Activated CD4-positive, alpha-beta memory T cell treated with anti-CD3 and anti-CD28 coated beads, Interleukin-2, amount 10 ng/mL, durations not matched to agents 7 days and 5 days (primary cell): ENCODE measurements at places on chromosomes 6 and 20. TPM values are rescaled to one million over a fixed set of nuclear protein-coding genes. Genes with fewer than 3 reads are reported as not detected.

GRCh38 chr20:32682508-32682987 lies 8.8 kb upstream of the C20orf203 start:
- no peak for DNase-seq

Gene SLA2
- 79.9 TPM for total RNA-seq

Gene SYCP2
- 7.9 TPM for total RNA-seq

- no peak for DNase-seq
Measured at GRCh38 chr6:38579010-38579628, 60.6 kb downstream of the BTBD9 start.

Gene TRAM2
- 5.7 TPM for total RNA-seq

- DNase-seq, result no peak
Measured at GRCh38 chr6:154478701-154479060, 31.8 kb downstream of the CNKSR3 start.

Gene ATP9A
- total RNA-seq, result 1.2 TPM

DNA sequence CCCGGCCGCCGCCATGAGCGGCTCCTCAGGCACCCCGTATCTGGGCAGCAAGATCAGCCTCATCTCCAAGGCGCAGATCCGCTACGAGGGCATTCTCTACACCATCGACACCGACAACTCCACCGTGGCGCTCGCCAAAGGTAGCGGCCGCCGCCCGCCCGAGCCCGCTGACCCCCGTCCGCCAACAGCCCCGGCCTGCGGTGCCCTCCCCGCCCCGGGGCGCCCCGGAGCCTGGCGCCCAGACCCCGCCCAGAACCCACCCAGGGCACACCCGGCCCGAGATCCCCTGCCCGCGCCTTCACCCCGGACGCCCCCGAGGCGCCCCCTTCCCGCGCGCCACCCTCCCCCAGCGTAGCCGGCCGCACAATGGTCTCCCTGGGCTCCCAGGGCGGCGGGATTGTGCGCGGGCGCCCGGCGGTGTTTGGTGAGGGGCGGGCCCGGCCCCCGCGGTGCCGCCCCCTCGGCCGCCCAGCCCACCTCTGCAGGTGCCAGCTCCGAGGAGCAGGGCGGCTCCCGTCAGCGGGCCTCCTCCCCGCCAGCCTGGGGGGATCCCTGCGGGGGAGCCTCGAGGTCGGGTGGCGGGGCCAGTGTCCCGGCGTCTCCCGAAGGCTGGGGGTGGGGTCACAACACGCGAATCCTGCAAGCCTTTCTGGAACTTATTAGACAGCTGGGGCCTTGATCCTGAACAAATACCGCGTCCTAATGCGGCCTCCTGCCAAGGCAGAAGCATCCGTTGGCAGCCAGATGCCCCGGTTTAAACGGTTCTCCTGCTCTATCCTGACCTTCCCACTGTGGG lies 577 bp downstream of the LSM14B start:
- peak; percentile 48 for DNase-seq

- peak; percentile 48 for DNase-seq
Measured at GRCh38 chr6:7108964-7109836, 1.4 kb downstream of the RREB1 start.

Gene TFEB
- total RNA-seq, result 15.0 TPM

- no peak for DNase-seq
Measured at GRCh38 chr6:111291336-111292259, 191.4 kb downstream of the REV3L start.

- DNase-seq, result no peak
Measured at GRCh38 chr6:128073389-128073788, 172.5 kb upstream of the THEMIS start.

DNA sequence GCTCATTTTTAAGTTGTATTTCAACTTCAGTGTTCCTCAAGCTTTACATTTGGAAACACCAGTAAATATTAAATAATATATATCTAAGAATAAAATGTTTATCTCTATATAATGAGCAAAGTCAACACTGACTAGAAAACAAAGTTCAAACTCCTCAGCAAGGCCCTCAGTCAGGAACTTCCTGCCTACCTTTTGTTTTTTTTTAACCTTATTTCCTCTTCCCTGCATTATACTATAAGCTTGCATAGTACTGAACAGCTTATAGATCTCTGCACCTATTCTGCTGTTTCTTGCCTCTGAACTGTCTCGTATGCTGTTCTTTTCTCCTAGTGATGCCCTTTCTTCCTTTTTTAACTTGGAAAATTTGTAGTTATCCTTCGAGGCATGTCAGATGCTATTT lies 29.6 kb downstream of the ADGB start:
- no peak for DNase-seq

DNA sequence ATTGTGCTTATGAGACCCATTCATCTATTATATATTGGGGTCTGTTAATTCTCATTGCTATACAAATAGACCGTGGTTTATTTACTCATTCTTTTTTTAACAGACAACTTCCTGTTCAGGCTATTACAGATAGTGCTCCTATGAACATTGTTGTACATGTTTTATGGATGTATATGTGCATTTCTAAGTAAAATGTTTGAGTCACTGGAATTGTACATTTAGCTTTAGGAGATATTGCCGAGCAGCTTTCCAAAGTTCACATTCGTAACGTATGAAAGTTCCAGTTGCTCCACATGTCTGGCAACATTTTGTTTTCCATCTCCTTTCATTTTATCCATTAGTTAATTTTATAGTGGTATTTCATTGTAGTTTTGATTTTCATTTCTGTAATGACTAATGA lies 19.1 kb downstream of the SLC17A2 start:
- no peak for DNase-seq

Gene PRR18
- total RNA-seq, result not detected

- DNase-seq, result no peak
Measured at GRCh38 chr6:23875006-23875405, 251.0 kb upstream of the NRSN1 start.

Gene BEND3
- total RNA-seq, result 2.5 TPM

Gene CTCFL
- total RNA-seq, result not detected

Gene PROKR2
- total RNA-seq, result not detected

DNA sequence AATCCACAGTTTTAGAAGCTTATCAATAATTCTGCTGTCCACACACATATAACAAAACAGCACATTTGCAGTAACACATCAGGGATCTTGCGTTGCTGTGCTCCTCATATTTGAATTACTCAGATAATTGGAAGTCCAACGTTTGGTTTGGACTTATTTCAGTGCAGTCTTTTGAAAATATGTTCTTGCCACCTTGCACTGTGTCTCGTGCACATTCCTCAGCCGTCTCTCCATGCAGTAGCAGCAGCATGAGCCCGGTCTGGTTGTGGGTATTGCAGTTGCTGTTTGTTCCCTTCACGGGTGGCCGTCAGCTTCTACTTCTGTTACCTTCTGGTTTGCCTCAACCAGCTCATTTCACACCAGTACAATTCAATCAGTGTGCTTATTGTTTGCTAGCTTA lies 215.5 kb downstream of the SLC24A3 start:
- DNase-seq, result no peak

DNA sequence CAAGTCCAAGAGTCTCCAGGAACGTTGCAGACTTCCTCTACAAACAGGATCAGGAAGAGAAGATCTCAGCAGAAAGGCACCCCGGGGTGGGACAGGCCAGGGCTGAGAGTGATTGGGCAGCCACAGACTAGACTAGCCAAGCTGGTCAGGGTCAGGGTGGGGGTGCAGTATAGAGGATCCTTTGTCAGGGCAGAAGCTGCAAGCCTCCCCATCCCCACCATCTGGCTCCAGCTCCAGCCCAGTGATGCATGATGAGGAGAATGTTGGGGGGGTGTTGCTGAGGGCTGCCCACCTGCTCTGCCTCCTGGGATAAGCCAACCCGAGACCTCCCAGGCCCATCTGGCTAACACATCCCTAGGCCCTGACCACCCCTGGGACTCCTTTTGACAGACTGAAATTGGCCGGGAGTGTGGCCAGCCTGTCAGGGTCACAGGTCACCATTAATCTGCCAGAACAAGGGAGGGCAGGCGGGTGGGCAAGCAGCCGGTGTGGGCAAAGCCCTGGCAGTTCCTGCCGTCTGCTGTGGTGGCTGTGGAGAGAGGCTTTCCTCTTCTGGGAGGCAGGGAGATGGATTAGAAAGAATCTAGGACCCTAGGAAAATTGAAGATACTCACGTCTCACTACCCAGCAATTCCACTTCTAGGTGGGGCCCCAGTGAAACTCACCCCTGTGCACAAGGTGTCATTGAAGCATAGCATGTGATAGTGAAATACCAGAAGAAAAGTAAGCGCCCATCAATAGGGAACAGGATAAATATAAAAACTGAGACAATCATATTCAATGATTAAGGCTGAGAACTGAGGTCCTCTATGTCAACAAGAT lies 22.1 kb upstream of the SNTA1 start:
- no peak for DNase-seq

DNA sequence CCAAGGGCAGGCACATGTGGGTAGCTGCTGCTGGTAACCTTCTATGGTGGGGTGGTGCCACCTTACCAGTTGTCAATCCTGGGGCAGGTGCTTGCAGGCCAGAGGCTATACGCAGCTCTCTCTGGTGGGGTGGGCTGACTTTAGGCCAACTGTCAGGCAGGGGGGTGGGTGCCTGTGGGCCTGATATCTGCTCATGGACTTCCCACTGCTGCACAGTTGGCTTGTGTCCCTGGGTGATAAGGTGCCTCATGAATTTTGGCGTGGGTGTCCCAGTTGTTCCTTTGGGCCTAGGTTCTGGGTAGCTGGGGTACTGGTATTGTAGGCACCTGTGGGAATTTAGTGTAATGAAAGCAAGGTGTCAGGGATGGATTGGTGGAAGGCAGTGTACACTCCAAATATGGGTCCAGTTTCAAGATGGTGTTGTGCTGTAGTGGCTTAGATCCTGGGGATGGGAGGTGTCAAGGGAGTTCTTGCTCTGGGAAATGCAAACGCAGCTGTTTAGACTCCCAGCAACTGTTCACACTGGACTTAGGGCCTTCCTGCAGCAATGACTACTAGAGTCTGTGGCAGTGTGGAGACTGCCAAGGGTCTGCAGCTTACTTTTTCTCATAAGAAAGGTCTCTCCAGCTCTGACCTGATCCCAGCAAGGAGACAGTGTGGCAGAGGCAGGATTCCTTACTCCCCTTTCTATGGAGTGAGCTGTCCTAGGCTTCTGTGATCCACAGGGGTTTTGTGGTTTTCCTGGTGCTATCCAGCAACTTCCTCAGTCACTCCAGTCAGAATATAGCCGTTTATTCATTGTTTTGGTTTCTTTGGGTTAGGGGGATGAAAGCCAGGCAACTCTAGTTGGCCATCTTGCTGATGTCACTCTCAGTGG lies 128.2 kb downstream of the CRYBG1 start:
- no peak for DNase-seq

- no peak for DNase-seq
Measured at GRCh38 chr6:168469521-168469920, 28.5 kb downstream of the SMOC2 start.

Gene PLEKHG1
- 2.9 TPM for total RNA-seq

GRCh38 chr6:145275019-145275418 lies 460.3 kb downstream of the EPM2A start:
- DNase-seq, result no peak

DNA sequence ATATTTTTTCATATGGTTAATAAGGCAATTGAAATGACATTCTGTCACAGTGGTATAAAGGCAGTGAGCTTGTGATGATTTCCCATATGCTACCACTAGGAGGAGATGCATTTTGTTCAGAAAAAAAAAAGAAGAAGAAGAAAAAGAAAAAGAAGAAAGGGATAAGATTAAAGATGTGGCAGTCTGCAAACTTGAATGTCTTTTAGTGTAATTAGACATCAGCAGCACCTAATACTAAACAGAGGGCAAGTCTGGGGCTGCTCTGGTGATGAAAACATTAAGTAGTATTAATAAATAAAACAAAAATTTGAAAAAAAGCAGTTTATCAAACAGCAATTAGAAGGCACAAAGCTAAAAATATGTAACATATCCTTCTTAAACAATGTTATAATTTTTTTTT lies 95.4 kb upstream of the DEFB112 start:
- no peak for DNase-seq

DNA sequence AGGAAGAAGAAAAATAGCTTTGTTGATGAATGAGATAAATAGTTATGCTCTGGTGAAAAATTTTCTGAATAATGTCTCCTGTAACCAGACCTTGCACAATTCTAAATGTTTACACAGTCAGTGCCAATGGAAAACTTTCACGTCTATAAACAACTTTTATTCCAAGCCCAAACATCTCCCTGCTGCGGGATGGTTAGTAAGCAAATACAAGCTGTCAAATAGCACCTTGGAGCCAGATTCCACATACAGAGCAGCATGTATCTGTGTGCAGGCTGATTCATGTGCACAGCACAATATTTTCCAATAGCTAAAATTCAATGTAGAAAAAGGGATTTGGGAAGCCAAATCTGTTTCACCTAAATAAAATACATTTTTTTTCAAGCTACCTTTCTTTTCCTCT lies 813.3 kb downstream of the HACE1 start:
- DNase-seq, result no peak

Gene CFAP206
- not detected for total RNA-seq

- DNase-seq, result peak; percentile 26
Measured at GRCh38 chr6:24283043-24283985, 74.5 kb downstream of the DCDC2 start.

DNA sequence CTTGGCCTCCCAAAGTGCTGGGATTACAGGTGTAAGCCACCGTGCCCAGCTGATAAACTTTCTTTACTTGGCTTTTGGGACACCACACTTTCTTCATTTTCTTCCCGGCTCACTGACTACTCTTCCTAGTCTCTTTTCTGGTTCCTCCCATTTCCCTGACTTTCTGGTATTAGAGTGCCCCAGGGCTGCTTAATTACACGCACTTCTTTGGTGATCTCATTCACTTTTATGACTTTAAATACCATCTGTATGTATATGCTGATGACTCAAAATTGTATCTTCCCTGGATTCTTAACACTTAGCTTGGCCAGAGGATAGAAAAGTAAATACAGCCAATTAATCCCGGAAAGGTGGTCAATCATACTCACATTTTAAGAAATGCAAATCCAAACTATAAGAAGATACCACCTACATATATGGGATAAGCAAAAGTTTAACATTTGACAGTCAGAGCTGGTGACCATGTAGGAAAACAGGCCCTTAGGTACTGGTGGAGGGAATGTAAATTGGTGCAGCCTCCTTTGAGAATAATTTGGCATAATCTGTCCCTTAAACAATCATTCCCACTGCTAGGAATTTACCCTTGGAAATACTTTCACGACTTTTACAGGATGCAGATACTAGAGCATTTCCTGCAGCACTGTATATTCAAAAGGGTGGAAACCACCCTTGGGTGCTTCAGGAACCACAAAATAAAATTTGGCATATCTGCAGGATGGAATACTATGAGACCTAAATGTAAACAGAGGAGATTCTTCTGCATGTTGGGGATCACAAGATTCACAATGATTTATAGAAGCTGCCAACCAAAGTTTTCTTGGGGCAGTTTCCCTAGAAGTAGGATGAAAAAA lies 9.4 kb upstream of the NANP start:
- no peak for DNase-seq

- no peak for DNase-seq
Measured at GRCh38 chr20:19996917-19997316, 20.2 kb upstream of the NAA20 start.

Gene MOG
- total RNA-seq, result not detected

Gene SAPCD1
- 14.6 TPM for total RNA-seq

- DNase-seq, result no peak
Measured at GRCh38 chr6:141364694-141365093, 768.0 kb upstream of the GJE1 start.

GRCh38 chr6:31178143-31179041 lies 7.9 kb upstream of the POU5F1 start:
- no peak for DNase-seq

Gene COL9A3
- total RNA-seq, result not detected
